ENCODE measurements at places on chromosomes 12 and 14.

DNA sequence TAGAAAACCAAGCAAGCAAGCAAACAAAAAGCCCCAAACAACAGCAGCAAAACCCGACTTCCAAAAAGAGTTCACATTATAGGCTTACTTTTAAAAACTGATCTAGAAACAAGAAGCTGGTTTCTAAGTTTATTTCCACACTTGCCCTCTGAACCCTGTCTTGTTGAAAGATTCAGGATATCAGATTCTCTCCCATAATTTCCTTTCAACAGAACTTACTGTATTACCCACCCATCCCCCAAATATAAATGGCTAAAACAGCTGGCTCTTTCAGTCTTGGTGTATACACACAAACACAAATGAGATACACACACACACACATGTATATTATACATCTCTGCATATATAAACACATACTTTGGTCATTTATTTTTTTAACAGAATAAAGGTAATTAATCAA, 460.9 kb downstream of the ZFP36L1 start:
- no peak for DNase-seq
- peak overlapping the region; percentile 80 for H3K27ac ChIP-seq
- H3K27me3 ChIP-seq = no peaks in the 10 kb centered on the region
- H3K4me3 ChIP-seq = no peak overlapping the region

DNA sequence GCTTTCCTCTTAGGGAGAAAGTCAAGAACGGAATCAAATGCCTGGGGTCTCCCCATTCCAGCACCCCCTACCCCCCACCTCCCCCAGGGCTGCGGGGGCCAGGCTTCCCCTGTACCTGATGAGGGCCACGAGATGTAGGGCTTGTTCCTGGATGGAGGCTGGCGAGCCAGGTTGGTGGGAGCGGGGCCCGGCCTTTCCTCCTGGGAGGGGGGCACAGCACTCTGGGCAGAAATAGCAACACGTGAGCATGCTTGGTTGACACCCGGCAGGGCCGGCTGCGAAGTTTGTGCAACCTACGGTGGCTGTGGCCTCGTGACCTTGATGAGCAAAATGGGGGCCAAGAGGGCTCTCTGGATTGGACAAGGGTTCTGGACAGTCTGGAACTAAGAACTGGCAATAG, 15.7 kb downstream of the AMN start:
- H3K27me3 ChIP-seq = no peaks in the 10 kb centered on the region
- no peak overlapping the region for H3K27ac ChIP-seq
- H3K4me1 ChIP-seq = peaks cover 26% of the 10 kb centered on the region
- no peak overlapping the region for H3K4me3 ChIP-seq
- no peak for DNase-seq
- peaks cover 39% of the 10 kb centered on the region for H3K36me3 ChIP-seq

DNA sequence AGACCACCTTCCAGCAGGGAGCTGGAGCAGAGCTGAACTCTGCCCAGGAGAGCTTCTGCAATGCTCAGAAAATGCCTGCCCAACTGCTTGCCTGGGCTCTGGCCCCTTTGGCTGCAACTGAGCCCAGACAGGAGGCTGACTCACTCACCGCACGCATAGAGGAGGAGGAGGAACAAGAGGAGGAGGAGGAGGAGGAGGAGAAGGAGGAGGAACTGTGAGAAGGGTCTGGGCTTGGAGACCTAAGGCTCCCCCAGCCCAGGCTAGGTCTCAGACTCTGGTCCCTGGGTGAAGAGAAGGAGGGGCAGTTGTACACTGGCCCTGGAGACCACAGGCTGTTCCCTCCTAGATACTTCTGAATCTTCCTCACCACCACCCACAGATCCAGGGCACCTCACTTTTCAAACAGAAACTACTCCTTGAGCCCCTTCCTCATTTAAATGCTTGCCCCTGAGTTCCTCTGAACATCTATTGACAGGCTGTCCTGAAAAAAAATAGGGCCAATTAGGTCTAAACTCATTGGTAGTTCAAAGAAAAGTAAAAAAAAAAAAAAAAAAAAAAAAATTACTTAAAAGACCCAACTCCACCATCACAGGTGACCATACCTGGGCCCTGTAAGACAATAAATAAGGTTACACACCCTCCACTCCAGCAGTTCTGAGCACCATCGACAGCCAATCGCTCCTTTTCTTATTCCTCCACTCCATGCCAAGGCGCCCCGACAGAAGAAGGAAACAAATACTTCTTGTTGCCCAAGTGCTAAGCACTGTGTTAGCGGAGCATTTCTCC, 674 bp downstream of the VDR start:
- peaks cover 27% of the 10 kb centered on the region for H3K27me3 ChIP-seq
- DNase-seq = no peak
- peak overlapping the region; percentile 41 for H3K27ac ChIP-seq

DNA sequence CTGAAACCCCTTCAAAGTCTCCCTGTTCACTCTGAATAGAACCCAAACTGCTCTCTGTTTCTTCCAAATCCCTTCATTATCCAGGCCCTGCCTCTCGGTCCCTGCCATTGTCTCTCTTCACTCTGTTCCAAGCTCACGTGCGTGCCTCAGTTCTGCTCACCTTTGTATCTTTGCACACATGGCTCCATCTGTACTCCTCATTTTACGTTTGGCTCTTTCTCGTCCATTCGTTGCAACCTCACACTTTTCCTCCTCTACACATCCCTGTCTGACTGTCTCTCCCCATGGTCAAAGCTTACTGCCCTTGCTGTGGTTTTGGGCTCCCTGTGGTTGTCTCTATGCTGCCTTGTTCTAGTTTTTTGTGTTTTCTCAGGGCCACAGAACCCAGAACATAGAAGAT, 1054.5 kb downstream of the BCL11B start:
- no peaks in the 10 kb centered on the region for H3K4me1 ChIP-seq
- H3K4me3 ChIP-seq = no peak overlapping the region
- no peak for DNase-seq
- H3K27me3 ChIP-seq = no peaks in the 10 kb centered on the region
- H3K27ac ChIP-seq = no peak overlapping the region

DNA sequence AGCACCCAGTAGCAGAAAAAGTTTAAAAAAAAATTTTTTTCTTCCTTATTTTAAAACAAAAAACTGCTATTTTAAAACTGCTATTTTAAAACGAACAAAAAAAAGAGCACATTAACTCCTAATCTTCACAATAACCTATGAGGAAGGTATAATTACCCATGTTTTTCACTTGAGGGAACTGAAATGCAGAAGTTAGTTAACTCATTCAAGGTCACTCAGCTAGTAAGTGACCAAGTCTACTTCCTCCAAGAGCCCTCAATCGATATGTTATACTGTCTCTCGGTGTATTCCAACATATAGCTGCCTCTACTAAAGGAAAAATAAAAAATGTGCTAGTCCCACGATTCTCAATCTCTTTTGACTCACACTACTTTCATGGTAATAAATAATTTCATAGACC, 7.8 kb downstream of the RPAP3 start:
- H3K4me3 ChIP-seq = peak overlapping the region; percentile 32
- no peaks in the 10 kb centered on the region for H3K27me3 ChIP-seq
- H3K27ac ChIP-seq = peak overlapping the region; percentile 41

DNA sequence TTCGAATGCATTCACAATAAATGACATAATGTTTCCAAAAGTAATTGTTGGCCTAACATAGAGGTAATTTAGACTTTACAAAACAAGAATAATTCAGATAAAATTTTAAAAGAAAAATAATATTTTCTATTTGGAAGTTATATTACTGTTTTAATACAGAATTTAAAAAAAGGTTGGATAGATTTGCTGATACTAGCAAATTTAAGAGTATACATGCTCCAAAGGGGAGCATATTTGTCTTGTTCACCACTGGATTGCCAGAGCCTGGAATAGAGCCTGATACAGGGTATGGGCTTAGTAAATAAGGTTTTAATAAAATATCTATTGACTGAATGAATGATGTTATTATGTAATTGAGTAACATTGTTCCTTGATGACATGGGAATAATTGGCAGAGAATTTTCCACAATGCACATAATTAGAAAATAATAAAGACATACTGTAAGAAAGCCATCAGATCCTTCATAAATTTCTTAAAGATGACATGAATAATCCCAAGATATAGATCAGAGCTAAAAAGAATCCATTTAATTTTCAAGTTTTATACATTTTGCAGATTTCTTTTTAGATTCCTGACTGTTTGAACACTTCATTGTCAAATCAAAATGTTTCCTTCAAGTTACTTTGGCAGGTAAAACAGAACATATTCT, 305.3 kb downstream of the SLC6A15 start:
- H3K27me3 ChIP-seq = no peaks in the 10 kb centered on the region
- no peaks in the 10 kb centered on the region for H3K36me3 ChIP-seq
- no peak overlapping the region for H3K27ac ChIP-seq
- no peaks in the 10 kb centered on the region for H3K4me1 ChIP-seq
- H3K4me3 ChIP-seq = no peak overlapping the region

DNA sequence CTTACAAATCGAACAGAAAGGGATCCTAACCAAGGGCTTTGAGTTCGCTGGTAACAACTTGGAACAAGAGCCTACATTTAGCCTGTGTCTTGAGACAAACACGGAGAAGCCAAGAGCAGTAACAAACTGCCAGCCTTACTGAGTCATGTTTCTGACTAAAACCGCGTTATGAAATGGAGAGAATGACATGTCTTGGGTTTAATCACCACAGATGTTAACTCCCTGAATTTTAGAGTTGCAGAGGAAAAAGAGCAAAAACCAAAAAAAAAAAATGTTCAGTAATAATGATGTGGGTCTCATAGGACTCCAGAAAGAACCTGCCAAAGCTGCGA, 1.0 kb downstream of the BLTP3B start:
- no peak for DNase-seq
- H3K27ac ChIP-seq = peak overlapping the region; percentile 91
- peaks cover 53% of the 10 kb centered on the region for H3K4me1 ChIP-seq
- H3K4me3 ChIP-seq = peak overlapping the region; percentile 92

- no peak overlapping the region for H3K27ac ChIP-seq
- no peak for DNase-seq
- no peaks in the 10 kb centered on the region for H3K27me3 ChIP-seq
- H3K36me3 ChIP-seq = no peaks in the 10 kb centered on the region
- peaks cover 14% of the 10 kb centered on the region for H3K4me1 ChIP-seq
Measured at GRCh38 chr14:52023518-52023917, 34.2 kb downstream of the RTRAF start.

GRCh38 chr14:51931308-51931707, 58.0 kb upstream of the RTRAF start:
- no peak overlapping the region for H3K4me3 ChIP-seq
- peaks cover 29% of the 10 kb centered on the region for H3K4me1 ChIP-seq
- peaks cover 61% of the 10 kb centered on the region for H3K36me3 ChIP-seq
- no peak for DNase-seq
- H3K27me3 ChIP-seq = no peaks in the 10 kb centered on the region
- no peak overlapping the region for H3K27ac ChIP-seq
